ENCODE measurements at places on chromosomes 7 and 10.

- peaks cover 47% of the 10 kb centered on the region for H3K4me1 ChIP-seq
- H3K27me3 ChIP-seq, result no peaks in the 10 kb centered on the region
- peak; percentile 59 for DNase-seq
Measured at GRCh38 chr10:50322077-50322476, 70.8 kb upstream of the ASAH2 start.

GRCh38 chr10:7819121-7819460 is 786 bp downstream of the TAF3 start:
- H3K4me3 ChIP-seq, result peak overlapping the region; percentile 92
- peak overlapping the region; percentile 79 for H3K27ac ChIP-seq
- DNase-seq, result peak; percentile 48
- H3K4me1 ChIP-seq, result peaks cover 7% of the 10 kb centered on the region
- peaks cover under 1% of the 10 kb centered on the region for H3K36me3 ChIP-seq

GRCh38 chr10:9111976-9112375 is 1057.5 kb downstream of the GATA3 start:
- no peak overlapping the region for H3K27ac ChIP-seq
- no peaks in the 10 kb centered on the region for H3K27me3 ChIP-seq
- no peak overlapping the region for H3K4me3 ChIP-seq
- DNase-seq, result no peak
- no peaks in the 10 kb centered on the region for H3K36me3 ChIP-seq

DNA sequence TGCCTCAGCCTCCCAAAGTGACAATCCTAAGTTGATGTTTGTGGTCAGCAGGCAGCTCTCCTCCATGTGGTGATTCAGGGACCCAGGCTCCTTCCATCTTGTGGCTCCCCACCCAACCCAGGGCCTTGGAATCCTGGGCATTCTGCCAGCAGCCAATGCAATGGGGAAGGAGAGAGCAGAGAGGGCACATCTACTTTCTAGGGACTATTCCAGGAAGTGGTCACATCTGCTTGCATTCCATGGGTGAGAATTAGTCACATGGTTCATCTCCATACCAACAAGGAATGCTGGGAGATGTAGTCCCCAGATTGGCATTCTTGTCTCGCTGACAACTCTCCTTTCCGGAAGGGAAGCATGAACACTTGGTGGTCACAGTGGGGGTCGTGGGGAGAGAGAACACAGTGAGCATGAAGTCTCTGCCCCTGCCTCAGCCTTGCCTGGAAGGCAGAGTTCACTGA is 9.9 kb upstream of the SRRM3 start:
- H3K4me3 ChIP-seq, result no peak overlapping the region
- H3K36me3 ChIP-seq, result no peaks in the 10 kb centered on the region
- no peaks in the 10 kb centered on the region for H3K27me3 ChIP-seq
- peaks cover 4% of the 10 kb centered on the region for H3K4me1 ChIP-seq
- peak; percentile 72 for DNase-seq

DNA sequence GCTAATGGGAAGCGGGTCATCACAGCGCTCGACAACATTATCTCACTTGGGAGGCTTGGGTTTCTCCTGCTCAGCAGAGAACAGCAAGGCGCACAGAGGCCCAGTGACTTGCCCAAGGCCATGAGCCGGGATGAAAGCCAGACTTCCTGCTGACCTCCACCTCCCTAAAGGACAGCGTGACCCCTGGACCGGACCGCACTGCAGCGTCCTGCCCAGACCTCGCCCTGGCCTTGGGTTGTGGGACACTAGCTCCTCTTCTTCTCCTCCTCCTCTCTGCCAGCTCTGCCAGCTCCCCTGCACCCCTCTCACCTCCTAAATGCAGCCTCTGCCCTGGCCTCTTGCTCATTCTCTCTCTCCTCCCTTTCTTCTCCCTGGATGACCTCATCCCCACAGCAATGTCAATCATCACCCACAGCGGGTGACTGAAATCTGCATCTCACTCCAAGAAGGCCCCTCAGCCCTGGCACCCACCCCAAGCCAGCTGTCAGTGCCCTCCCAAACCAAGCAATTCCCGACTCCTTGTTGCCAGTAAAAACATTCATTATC is 19.4 kb downstream of the SPOCK2 start:
- no peak for DNase-seq
- H3K36me3 ChIP-seq, result no peaks in the 10 kb centered on the region
- H3K4me3 ChIP-seq, result no peak overlapping the region
- no peak overlapping the region for H3K27ac ChIP-seq
- H3K27me3 ChIP-seq, result no peaks in the 10 kb centered on the region
- peaks cover 7% of the 10 kb centered on the region for H3K4me1 ChIP-seq

- H3K4me1 ChIP-seq, result peaks cover 41% of the 10 kb centered on the region
- H3K27me3 ChIP-seq, result no peaks in the 10 kb centered on the region
- H3K27ac ChIP-seq, result no peak overlapping the region
- H3K36me3 ChIP-seq, result peaks cover 16% of the 10 kb centered on the region
Measured at GRCh38 chr7:5638994-5639393, 142.5 kb downstream of the RNF216 start.

DNA sequence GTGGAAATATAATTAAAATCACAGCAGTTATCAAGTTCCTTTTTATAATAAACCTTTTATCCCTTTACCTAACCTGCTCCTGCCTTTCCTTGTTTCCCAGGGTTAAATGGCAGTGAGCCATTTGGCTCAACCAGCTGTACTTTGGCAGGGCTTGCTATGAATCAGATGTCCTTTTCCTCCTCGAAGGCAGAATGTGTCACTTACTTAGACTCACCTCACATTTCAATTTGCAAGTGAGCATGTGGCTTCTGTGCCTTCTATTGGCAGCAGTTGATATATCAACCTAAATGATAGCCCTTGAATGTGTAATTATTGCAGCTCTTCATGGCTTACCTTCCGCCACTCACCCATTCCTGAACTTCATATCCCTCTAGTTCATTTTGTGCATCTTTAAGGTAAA is 301.7 kb downstream of the CSTF2T start:
- no peaks in the 10 kb centered on the region for H3K27me3 ChIP-seq
- no peak for DNase-seq
- no peaks in the 10 kb centered on the region for H3K36me3 ChIP-seq

DNA sequence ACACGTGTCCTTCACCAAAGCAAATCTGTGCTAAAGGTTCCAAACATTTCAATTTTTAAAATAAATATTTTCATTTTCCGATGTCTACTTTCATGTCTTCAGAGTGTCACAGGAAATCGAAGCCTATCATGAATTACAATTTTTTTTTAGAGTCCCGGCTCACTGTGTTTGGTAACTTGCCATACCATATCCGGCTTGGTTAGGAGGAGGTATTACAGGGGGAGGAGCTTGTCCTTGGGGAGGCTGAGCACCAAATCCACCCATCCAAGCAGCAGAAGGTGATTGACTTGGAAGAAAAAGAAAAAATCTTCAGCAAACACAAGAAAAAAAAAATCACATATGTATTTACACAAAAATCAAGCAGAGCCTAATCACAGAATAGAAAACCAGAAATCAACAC is 21.3 kb downstream of the TIAL1 start:
- H3K27me3 ChIP-seq, result no peaks in the 10 kb centered on the region
- H3K27ac ChIP-seq, result no peak overlapping the region

- H3K4me3 ChIP-seq, result no peak overlapping the region
- no peaks in the 10 kb centered on the region for H3K27me3 ChIP-seq
- no peak for DNase-seq
- H3K36me3 ChIP-seq, result no peaks in the 10 kb centered on the region
- peaks cover 59% of the 10 kb centered on the region for H3K4me1 ChIP-seq
- H3K27ac ChIP-seq, result peak overlapping the region; percentile 46
Measured at GRCh38 chr10:119283387-119283786, 76.0 kb downstream of the GRK5 start.

- DNase-seq, result peak; percentile 35
- no peaks in the 10 kb centered on the region for H3K27me3 ChIP-seq
- no peak overlapping the region for H3K4me3 ChIP-seq
- H3K36me3 ChIP-seq, result no peaks in the 10 kb centered on the region
- H3K27ac ChIP-seq, result no peak overlapping the region
- H3K4me1 ChIP-seq, result peaks cover 4% of the 10 kb centered on the region
Measured at GRCh38 chr7:47941136-47941844, 7.0 kb downstream of the PKD1L1 start.

DNA sequence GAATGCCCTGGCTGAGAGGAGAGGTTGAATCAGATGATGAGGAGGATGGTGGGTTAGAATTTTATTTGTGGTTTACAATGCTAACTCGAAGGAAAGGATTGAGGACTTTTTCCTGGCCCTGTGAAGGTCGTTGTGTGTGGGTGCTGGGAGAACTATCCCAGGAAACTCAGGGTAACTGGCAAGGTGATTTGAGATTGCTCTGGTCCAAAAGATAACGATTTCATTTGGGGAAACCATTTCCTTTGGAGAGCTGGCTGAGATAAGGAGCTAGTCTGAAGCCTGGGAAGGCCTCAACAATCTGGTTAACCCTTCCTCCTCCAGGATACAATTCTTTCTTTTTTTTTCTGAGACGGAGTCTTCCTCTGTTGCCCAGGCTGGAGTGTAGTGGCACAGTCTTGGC is 33.0 kb downstream of the HK1 start:
- H3K27me3 ChIP-seq, result no peaks in the 10 kb centered on the region
- no peak for DNase-seq
- no peak overlapping the region for H3K4me3 ChIP-seq
- no peaks in the 10 kb centered on the region for H3K36me3 ChIP-seq
- no peak overlapping the region for H3K27ac ChIP-seq

- no peaks in the 10 kb centered on the region for H3K4me1 ChIP-seq
- H3K27ac ChIP-seq, result no peak overlapping the region
- H3K27me3 ChIP-seq, result no peaks in the 10 kb centered on the region
- no peak for DNase-seq
Measured at GRCh38 chr7:86012971-86013370, 630.7 kb upstream of the GRM3 start.

GRCh38 chr10:97049670-97050069 is 136.1 kb downstream of the SLIT1 start:
- H3K36me3 ChIP-seq, result no peaks in the 10 kb centered on the region
- H3K27me3 ChIP-seq, result peaks cover 10% of the 10 kb centered on the region
- H3K4me3 ChIP-seq, result no peak overlapping the region
- H3K27ac ChIP-seq, result no peak overlapping the region

DNA sequence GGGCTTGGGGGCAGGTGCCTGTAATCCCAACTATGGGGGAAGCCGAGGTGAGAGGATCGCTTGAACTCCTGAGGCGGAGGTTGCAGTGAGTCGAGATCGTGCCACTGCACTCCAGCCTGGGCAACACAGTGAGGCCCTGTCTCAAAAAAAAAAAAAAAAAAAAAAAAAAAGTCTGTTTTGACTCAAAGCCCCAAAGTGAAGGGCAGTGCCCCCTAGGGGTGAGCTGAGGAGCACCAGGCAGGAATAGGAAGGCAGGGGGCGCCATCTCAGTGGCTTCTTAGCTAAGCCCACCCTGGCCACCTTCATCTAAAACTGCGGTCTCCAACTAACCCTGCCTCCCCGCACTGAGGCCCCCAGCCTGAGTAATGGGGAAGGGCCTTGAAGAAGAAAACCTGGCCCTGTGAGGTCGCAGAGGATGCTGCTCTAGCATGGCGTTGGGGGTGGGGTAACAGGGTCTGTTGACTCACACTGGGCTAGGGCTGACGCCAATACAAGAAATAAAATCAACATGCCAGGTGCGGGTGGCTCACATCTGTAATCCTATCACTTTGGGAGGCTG is 9.8 kb downstream of the PODXL start:
- no peaks in the 10 kb centered on the region for H3K27me3 ChIP-seq
- H3K27ac ChIP-seq, result no peak overlapping the region
- H3K36me3 ChIP-seq, result no peaks in the 10 kb centered on the region
- H3K4me1 ChIP-seq, result peaks cover 20% of the 10 kb centered on the region
- peak; percentile 81 for DNase-seq

GRCh38 chr7:70153933-70154332 is 555.7 kb downstream of the AUTS2 start:
- no peaks in the 10 kb centered on the region for H3K27me3 ChIP-seq
- H3K27ac ChIP-seq, result no peak overlapping the region
- DNase-seq, result no peak

GRCh38 chr10:369221-369683 is 234.0 kb downstream of the ZMYND11 start:
- H3K27ac ChIP-seq, result no peak overlapping the region
- peaks cover 5% of the 10 kb centered on the region for H3K36me3 ChIP-seq
- no peak for DNase-seq
- H3K4me3 ChIP-seq, result no peak overlapping the region

Measured in A673 (cell line).